Stimulated activated CD8-positive, alpha-beta memory T cell treated with anti-CD3 and anti-CD28 coated beads, Interleukin-7, amount 100 ng/mL, for 4 hours (primary cell): ENCODE measurements at places on chromosomes 1 and 21.

DNA sequence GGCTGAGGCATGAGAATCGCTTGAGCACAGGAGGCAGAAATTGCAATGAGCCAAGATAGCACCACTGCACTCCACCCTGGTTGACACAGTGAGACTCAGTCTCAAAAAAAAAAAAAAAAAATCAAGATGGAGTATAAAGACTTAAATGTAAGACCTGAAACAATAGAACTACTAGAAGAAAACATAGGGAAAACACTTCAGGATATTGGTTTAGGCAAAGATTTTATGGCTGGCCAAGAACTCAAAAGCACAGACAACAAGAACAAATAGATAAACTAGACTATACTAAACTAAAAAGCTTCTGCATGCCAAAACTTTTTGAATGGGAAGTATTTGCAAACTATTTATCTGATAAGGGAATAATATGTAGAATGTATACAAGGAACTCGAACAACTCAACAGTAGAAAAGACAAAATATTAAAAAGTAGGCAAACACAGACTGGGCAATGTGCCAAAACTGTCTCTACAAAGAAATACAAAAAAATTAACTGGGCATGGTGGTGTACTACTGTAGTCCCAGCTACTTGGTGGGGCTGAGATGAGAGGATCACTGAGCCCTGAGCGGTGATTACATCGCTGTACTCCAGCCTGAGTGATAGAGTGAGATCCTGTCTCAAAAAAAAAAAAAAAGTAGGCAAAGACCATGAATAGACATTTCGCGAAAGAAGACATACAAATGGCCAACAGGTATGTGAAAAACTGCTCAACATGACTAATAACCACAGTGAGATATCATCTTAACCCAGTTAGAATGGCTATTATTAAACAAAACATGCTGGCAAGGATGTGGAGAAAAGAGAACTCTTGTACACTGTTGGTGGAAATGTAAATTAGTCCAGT is 25.3 kb downstream of the DTL start:
- DNase-seq = no peak

- no peak for DNase-seq
These were observed 15.8 kb downstream of the SLC41A1 start for GRCh38 chr1:205797168-205797567.

DNA sequence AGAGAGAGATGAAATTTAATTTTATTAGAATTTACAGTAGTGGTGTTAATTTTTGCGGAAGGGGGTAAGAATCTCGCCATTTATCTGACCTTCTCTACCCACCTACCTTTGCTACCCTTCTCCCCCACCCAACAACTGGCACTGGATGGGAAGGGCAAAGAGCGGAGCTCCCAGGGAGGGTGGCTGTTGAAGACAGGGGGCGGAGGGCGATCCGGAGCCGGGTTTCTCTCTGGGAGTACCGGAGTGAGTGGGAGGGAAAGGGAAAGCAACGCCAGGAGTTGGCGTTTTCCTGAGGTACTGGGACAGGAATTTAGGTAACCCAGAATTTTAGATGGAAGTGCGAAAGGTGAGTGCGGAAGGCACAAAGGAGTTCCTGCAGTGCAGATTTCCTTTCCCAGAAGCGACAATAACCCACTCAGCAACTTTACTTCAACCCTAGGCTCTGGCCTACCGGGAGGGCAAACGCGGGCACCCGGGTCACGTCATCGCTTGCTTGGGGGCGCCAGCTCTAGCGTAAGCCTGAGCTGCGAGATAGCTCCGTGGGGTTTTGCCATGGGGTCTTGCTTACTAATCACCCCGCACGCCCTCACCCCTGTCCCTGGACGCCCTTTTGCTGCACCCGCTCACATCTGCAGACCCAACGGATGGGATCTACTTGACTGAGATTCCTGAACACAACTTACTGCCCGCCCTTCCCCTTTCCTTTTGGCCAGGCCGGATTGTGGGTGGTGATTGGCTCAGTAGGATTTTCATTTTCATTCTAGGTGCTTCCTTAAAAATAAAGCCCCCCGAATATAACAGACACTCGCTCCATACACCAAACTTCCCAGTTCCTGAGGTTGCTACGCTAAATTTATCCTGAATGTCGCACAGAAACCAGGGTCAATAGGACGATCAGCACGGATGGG is 413.0 kb upstream of the ESRRG start:
- DNase-seq = no peak

DNA sequence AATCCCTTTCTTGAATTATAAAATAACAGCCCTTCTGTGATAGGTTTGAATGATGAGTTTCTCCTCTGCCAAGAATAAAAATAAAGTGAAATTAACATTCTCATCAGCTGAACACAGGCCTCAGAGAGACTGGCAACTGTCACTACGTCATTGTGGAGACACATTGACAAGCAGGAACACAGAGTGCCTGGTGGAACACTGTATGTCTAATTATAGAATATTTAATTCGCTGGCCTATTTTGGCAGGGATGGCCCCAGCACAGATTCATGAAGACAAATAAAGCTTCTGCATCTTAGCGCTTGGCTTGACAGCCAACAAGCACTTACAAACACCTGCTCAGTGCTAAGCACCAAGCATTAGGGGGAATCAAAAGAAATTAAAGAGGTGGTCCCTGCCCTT is 52.0 kb upstream of the SMYD2 start:
- no peak for DNase-seq

- no peak for DNase-seq
These were observed 23.2 kb downstream of the TRIM45 start for GRCh38 chr1:117098287-117098890.

DNA sequence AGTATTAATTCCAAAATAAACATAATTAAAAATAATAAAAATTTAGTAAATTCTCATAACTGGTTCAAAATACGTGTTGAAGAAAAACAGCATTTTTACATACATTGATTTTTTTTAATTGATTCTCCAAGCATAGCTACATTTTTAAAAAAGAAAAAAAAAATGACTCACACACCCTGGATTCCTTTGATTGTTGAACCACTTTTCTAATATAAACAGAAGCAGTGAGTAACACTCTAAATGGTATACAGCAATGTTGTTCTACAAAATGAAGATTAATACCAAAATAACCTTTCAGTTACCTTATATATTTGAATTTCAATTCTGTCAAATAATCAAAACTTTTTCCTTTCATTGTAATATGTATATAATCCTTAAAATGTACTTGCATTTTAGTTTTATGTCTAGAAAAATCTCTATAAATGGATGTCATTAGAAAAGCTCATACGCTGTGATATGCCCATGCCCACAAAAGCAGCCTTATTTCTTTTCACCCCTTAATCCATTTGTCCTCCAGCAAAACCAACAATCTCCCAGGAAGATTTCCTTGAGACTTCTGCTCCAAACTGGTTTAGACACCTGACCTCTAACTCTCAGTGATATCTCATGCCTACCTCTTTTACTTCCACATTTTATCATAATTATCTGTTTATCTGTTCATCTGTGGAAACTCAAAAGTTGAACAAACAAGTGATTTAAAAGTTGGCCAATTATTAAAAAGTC is 246.4 kb upstream of the NR5A2 start:
- no peak for DNase-seq

DNA sequence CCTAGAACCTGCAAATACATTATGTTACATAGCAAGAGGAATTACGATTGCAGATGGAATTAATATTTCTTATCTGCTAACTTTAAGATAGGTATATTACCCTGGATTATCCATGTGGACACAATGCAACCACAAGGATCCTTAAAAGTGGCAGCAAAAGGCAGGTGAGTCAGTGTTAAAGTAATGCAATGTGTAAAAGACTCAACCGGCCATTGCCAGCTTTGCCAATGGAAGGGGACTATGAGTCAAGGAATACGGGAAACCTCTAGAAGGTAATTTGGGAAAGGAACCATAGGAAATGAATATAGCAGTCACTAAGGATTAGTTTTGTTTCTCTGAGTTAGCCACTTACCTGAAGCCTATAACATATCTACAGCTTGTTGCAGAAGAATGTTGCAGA is 692.1 kb upstream of the ZP4 start:
- no peak for DNase-seq

DNA sequence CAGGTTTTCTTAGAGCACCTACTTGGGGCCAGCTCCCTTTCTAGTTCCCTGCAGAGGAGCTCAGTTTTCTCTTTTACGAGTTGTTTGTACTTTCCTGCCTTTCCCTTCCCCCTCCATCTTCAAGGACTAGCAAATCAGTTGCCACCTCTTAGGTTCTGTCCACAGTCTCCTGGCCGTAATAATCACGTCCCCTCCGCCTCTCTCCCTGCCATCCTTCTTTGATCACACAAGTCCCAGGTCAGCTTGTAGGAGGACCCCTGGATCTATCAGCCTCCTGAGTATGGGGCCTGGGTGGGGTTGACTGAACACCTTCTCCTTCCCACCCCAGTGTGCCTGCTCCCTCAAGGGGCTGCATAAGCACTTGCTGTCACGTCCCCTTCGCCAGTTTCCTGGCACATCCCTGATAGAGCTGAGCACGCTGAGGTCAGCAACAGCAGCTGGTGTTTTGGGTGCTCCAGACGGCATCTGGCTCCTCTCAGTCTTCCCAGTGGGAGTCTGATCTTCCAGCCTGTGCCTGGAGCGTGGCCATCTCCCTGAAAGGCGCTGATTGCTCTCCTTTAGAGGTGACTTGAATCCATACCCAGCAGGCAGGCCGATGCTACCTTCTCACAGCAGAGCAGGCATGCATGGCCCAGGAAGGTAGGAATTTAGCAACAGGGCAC is 216.1 kb upstream of the TMEM51 start:
- DNase-seq = no peak

GRCh38 chr1:170619241-170620028 is 44.5 kb upstream of the PRRX1 start:
- DNase-seq = no peak

DNA sequence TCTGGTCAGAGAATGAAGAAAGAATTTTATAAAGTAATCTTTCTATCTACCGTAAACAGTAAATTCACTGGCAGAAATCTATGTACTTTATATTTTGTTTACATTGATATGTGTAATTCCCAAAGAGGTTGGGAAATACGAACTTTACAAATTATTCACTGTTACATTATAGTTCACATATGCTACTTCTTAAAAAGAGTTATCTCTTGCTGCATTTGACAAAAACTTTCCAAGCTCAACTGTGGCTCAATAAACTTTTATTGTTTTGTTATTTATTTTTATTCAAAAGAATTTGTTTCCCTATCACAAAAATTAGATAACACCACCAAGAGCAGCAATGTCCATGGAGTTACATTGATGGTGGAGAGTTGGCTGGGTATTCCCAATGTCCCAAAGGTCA is 201.2 kb upstream of the TNR start:
- no peak for DNase-seq
